Eye (tissue), 1 donor: ENCODE measurements at places on chromosomes 3 and 15.

DNA sequence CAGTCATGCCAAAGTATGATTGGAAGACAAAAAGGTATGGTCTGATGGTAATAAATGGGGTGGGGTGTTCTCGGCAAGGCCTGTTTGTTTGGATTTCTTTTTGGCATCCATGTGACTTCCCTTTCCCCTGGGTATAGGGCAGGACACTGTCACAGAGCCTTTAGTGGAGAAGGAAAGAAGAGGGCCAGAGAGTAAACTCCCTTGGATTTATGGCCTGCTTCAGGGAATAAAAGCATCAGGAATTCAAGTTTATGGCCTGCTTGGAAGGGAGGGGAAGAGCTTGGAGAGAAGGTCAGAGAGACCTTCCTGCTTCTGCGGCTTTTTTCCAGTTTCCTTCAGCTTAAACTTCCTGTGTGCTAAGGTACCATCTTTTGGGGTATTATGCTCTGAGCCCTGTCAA lies 179.4 kb upstream of the ADAMTS9 start:
- no peak for DNase-seq

GRCh38 chr15:100900136-100900794 lies 18.9 kb upstream of the LRRK1 start:
- no peak for DNase-seq

DNA sequence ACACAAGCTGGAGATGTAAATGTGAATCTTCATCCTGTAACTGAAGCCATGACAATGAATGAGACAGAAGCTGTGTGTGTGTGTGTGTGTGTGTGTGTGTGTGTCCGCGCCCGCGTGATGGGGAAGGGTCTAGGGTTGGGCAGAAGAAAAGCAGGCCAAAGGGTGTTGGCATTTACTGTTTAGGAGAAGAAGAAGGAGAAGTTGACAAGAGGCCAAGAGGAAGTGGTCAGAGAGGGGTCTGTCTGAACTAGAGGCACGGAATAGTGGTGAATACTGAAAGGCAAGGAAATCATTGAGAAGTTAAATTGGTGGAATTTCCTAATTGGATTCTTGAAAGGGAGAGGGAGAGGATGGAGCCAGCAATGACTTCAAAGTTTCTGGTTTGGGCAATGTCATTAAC lies 5.6 kb upstream of the NCEH1 start:
- no peak for DNase-seq

DNA sequence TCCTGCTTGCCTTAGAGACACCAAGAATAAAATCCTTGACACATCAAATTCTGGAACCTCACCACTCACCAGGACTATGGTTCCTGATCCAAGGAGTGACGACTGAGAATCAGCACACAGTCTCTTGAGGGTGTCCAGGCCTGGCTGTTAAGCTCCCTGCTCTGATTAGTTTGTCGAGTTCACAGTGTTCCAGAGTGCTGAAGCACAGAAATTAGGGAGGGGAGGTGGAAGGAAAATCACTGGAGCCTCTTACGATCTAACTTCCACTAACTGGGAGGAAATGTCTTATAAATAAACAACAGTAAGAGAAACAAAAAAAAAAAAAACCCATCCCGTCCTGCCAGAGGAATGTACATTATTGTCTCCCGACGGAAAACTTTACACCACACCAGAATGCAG lies 330.2 kb downstream of the TIGIT start:
- peak; percentile 29 for DNase-seq

GRCh38 chr3:45119824-45120358 lies 26.3 kb downstream of the CDCP1 start:
- no peak for DNase-seq

DNA sequence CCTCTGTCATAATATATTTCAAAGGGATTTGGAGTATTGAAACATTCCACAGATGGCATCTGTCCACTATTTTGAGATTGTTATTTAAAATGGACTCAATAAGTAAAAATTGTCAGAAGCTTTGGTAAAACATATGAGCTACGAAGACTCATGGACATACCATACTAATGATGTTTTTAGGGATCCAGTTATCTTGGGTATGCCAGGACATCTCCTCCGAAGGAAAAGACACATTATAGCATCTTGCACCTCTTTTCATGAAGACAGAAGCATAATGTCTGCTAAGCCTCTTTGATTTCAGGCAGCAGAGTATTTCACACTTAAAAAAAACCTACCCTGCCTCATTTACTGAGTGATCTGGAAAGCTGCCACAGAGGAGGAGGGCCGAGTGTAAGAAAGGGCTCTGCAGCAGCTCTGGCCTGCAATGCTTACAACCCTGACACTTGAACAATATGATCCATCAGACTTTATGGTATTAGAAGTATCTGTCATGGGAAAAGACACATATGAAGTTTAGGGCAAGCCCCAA lies 284.8 kb downstream of the TUSC7 start:
- no peak for DNase-seq

- DNase-seq: peak; percentile 41
These were observed 78.1 kb downstream of the STT3B start for GRCh38 chr3:31610700-31611275.

DNA sequence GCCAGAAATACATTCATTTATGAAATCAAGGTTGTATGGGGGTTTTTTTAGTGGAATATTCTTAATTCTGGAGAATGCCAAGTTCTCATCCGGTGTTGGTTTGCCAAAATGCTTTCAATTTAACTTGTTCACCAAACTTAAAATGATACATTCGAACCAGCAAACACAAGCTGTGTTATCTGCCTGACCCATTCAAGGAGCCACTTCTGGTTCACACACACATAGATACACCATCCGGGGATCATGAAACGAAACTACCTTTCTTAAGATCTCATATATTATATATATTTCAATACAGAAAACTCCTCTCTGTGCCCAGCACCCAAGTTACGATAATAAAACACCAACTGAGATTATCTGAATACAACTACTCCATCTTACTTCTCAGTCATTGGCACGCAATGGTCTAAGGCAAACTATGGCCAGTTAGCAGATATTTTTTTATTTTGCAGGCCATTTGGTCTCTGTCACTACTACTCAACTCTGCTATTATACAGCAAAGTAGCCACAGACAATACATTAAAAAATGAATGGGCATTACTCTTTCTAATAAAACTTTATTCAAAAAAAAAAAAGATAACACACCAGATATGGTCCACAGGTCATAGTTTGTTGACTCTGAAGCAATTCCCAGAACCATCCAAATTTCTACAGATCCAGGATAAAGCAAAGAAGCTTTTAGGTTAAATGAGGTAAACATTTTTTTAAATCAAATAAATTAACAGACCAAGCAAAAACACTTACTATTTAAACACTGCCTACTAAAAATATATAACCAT lies 89.6 kb downstream of the TBL1XR1 start:
- DNase-seq: no peak

DNA sequence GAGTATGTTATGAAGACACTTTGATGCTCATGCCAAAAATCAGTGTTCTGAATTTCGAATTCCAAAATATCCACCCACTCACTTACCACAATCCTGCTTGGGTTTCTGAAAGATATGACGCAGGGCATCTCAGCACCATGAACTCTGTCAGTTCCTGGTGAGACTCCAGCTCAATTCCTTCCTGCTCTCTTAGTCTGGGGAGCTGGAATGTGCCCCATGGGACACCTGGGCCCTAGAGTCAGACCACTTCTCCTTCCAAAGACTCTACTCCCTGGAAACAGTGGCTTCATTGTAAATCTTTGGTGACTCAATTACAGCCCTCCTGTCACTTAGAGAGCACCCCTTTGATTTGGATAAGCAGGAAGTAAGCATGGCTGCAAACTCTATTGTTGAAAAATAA lies 50.5 kb downstream of the CD86 start:
- DNase-seq: no peak

DNA sequence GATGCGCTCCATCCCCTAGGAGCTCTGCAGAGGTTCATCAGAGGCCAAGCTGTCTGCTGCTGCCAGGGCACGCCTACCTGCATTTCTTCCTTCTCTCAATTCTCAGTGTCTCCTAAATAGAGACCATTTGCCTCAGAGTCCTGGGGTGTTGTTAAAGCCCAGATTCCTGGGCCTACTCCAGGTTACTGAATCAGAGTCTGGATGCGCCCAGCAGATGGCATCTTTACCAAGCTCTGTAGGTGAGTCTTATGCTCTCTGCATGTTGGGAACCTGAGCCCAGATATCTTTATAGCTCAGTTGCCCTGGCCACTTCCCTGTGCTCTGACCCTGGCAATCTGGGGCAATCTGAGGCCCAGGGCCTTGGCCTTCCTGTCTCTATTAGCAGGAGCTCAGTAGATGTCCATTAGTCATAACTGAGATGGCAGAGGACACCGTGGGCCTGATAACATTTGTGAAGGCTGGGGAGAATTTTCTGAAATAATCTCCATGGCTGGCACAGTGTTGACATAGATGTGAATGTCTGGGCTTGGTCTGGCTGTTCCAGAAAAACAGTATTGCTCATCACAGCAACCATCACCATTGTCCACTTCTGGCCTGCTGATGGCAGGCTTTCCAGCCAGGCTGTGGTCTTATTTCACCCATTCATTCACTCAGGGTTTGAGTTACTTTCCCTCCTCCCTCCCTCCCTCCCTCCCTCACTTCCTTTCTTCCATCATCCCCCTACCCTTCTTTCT lies 13.3 kb upstream of the RBP1 start:
- DNase-seq: no peak

DNA sequence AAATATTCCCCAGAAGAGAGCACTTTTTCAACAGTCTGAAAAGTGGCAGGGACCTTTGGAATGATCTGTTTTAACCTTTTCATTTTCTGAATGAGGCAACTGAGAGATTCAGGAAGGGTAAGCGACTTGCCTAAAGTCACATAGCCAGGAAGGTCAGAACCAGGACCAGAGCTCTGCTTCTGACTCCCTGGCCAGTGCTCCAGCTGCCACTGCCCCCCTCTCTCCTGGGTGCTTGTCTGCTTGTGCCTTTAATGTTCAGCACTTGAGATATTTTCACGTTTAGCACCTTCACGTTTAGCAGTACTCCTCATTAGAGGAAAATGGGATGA lies 68.3 kb downstream of the SMAD3 start:
- no peak for DNase-seq

DNA sequence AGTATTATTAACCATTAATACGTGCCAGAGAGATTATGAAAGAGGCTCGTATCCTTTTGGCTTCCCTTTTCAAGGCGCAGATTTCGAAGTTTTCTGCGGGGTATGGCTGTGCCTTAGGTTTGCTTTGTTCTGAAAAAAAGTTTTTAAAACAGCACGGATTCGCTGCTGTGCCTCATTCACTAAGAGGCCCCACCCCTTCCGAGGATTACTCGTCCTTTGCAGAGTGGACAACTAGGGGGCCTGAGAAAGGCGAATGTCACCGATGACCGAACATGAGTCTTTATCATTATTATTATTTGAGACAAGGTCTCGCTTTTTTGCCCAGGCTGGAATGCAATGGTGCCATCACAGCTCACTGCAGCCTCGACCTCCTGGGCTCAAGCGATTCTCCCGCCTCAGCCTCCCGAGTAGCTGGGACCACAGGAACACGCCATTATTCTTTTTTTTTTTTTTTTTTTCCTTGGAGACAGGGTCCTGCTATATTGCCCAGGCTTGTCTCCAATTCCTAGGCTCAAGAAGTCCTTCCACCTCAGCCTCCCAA lies 684 bp upstream of the RPS27L start:
- DNase-seq: peak; percentile 91

DNA sequence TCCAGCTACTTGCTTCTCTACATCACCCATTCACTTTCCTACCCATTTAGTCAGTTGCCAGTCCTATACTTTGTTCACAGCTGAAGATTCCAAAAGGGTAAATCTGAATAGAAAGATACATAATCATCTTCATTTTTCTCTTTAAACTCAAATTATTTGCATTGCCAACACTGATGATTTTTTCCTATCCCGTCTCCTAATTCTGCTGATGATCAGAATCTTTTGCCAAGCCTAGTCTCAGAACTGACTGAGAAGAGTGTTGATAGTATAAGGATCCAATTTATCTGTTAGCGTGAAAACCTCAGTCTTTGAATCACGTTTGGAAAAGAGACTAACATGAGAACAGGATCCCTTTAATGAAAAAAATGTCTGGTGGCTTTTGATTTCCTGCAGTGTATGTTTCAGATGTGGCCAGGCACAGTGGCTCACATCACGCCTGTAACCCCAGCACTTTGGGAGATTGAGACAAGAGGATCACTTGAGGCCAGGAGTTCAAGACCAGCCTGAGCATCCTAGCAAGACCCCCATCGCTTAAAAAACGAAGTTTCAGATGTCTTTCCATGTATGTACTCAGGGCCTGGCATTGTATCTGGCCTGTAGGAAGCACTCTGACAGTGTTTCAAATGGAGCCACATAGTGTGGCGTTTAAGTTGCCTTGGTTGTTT lies 169.4 kb downstream of the KLHL25 start:
- DNase-seq: no peak

DNA sequence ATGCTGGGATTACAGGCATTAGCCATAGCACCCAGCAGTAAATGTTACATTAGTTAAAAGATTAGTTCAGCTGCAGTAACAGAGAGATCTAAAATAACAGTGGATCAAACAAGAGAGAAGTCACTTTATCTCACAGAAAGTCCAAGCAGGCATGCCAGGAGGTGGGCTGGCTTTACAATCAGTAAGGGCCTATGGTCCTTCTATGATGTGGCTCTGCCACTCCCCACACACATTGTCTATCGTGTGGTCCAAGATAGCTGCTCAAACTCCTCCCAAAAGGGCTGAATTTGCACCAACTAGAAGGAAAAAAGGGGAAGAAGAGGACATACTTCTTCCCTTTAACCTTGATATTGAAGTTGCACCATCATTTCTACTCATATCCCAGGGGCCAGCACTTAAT lies 4.6 kb upstream of the RUVBL1 start:
- no peak for DNase-seq

- DNase-seq: no peak
These were observed 670 bp upstream of the ACAP2 start for GRCh38 chr3:195443391-195443989.

GRCh38 chr15:55710286-55710685 lies 32.7 kb downstream of the PRTG start:
- DNase-seq: no peak

DNA sequence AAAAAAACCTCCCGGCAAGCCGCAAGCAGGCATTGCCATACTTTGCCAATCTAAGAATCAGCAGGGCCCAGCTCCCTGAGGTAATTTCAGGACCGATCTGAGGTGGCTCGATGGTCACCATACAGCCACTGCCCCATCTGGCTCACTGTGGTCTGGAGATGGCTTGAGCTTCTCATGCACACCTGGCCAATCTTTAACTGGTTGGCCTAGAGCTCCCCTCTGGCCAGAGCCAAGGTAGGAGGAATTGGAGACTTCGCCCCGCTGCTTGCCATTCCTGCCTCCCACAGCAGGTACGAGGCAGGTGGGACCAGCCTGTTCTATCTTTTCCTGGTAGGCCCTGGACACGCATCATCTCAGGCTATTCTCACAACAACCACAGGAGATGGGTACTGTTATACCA lies 10.1 kb downstream of the CYP1A2 start:
- no peak for DNase-seq

DNA sequence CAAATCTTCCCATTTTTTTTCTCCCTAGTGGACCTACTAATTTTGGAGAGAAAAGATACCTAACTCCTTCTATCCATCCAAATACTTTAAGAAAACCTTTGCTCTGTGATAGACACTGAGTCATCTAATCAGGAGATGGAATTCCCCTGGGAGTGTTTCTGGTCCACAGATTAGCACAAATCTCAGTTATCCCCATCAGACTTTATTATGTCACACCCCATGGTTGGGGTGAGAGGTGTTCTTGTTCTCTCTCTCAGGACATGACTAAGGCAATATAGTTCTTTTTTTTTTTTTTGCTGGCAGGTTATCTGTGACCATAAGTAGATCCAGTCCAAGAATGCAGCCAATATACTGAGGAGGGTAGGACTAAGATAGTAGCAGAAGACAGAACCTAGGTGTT lies 15.8 kb downstream of the SLC9A9 start:
- no peak for DNase-seq

GRCh38 chr15:40421246-40422157 lies 15.9 kb downstream of the IVD start:
- peak; percentile 89 for DNase-seq

GRCh38 chr15:92409521-92409920 lies 15.8 kb downstream of the ST8SIA2 start:
- DNase-seq: no peak
